ENCODE measurements at places on chromosomes 2 and 18.

DNA sequence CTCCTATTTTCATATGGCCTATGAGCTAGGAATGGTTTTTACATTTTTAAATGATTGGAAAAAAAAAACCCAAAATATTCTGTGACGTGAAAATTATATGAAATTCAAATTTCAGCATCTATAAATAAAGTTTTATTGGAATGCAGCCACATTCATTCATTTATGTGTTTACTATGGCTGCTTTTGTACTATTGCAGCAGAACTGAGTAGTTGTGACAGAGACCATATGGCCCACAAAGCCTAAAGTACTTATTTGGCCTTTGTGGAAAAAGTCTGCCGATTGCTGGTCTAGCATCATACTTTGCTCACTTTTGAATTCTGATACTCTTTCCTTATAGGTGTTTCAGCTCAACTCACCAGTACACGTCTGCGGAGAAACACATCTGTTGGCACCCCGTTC is 39.0 kb downstream of the MYO3B start:
- no peak for DNase-seq

- no peak for DNase-seq
These were observed 13.7 kb downstream of the GPR17 start for GRCh38 chr2:127659408-127660290.

DNA sequence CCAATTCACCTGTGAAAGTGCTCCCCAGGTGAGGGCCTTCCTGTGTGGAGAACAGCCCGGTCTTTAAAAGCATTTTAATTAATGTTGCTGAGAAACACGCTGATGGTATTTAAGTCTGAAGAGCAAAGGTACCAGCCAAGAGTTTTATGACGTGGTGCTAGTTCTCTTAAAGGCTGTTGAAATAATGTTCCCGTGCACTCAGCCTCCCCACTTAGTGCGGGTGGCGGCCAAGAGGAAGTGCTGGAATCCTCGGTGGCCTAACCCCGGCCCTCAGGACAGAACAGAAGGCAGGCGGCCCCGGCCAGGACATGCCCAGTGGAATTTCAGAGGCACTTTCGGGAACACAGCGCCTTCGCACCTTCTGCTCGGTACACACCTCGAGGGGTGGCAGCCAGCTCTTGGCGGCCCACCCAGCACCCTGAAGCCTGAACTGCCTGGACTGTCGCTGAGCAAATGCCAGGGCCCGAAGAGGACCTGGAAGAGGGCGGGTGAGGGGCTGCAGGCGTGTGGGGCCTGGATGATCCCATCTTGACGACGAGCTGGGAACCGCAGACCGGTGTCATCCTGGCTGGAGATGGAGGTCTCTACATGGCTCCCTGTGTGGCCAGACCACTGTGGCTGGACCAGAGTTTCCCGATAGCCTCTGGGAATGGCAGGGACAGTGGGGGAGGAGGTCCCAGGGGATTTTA is 142.9 kb downstream of the ASB1 start:
- DNase-seq: no peak

DNA sequence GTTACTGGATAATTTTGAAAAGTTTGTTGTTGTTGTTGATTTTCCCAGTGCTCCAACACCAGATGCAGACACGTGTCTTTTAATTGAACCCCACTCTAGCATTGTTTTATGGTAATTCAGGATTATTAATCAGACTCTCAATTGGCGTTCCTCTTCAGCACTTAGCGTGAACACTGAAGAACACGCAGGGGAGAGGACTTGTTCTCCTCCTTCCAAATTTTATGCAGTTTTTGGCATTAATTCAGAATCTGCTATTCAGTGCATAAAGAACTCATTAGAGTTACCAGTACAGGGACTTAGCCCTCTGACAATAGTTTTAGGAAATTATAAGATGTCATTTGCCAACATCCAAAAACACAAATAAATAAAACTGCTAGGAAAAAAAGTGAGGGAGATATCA is 75.5 kb downstream of the SNTG2 start:
- DNase-seq: no peak

DNA sequence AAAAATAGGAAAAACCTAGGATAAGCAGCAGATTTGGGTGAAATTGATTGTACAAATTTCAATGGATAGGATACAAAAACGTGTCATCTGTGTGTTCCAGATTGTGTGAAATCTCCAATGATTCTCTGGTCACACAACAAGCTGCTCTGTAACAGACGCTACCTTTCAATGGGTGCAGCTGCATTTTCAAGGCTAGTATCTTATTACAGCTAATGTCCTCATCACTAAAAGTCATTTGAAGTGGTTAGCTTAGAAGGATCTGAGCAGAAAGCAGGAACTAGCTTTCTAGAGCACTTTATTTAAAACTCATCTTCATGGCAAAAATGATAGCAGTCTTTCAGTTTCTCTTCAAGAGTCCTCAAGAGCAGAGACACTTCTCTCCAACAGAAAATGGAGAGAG is 364.6 kb downstream of the LRP1B start:
- DNase-seq: no peak

DNA sequence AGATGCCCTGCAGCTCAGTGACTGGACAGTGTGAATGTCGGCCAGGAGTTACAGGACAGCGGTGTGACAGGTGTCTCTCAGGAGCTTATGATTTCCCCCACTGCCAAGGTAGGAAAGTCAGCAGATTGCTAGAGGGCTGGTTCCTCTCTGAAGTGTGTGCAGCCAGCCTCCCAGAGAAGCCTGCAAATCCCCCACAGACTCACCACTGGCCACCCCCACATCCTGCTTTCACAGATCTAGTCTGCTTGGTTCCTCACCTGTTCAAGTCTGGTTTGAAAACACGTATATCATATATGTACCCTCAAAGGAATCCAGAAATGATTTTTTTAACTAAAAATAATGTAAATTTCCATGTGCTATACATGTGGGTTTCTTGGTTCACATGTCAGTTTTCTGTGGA is 121.1 kb downstream of the LAMA3 start:
- no peak for DNase-seq
